AG10803 (cell line): ENCODE measurements at places on chromosomes 13 and 19.
A peak's percentile ranks its signal among the peaks of the same experiment; 100 is the strongest.

DNA sequence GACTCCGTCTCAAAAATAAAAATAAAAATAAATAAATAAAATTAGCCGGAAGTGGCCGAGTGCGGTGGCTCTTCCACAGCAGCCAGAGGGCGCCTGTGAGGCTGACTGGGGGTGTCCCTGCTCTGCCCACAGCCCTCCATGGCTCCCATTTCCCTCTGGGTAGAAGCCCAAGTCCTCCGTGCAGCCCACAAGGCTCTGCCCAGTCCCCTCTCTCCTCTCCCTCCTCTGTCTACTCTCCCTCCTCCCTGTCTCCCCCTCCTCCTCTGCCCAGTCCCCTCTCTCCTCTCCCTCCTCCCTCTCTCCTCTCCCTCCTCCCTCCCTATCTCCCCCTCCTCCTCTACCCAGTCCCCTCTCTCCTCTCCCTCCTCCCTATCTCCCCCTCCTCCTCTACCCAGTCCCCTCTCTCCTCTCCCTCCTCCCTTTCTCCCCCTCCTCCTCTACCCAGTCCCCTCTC, 20.4 kb downstream of the MISP start:
- peak; percentile 60 for DNase-seq

DNA sequence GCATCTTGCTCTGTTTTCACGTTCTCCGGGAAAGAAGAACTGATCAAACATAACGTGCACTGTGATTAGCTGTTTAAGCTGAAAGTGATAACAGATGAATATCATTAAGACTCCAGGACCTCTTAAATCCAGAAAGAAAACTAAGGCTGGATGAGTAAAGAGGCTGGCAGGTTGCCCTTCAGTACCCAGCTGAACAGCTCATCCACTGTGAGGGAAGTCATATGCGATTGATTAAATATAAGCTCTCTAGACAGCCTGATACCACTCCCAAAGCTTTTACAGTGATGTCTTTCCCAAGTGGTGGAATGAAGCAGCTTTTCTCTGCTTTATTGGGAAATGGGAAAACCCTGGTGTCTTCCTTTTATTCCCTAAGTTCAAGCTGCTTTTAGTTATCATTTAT, 116.9 kb downstream of the EFNB2 start:
- peak; percentile 91 for DNase-seq

- DNase-seq = no peak
These were observed 71.9 kb downstream of the DCLK1 start for GRCh38 chr13:36059321-36059720.

DNA sequence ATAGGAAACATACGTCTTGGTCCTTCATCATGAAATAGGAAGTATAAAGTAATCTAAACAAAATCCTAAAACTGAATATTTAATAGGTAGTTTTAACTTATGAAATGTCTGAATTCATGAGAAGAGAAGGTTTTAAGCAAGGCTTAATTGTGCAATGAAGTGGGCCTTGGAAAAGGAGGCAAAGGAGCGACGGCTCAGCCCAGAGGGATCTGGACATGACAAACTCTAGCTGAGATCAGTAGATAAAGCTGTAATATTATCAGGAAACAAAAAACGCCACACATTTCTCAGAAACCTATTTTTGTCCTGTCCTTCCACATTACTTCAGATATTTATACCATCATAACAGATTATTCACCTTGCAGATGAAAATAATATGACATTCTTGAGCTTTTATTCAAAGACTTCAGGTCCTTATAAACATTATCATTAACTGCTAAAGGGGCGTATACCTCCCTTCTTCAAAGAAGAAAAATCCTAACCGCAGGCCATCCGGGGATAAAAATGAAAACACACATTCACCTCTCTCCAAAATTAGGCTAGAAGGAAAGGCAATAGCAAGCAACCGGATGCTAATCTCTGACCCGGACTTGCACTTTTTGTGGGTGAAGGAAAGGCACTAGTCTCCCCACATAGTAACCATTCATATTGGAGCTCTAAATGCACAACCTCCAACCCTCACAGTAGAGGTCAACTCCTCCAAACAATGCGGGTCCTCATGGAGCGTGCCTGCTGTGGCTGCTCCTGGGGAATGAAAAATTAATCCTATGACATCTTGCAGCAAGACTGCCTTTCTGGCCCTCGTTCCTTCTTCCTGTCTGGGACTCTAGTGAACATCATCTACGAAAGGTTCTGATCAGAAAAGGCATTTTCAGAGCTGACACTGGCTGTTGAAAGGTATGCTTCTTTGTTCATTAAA, 108.8 kb downstream of the TBC1D4 start:
- no peak for DNase-seq

DNA sequence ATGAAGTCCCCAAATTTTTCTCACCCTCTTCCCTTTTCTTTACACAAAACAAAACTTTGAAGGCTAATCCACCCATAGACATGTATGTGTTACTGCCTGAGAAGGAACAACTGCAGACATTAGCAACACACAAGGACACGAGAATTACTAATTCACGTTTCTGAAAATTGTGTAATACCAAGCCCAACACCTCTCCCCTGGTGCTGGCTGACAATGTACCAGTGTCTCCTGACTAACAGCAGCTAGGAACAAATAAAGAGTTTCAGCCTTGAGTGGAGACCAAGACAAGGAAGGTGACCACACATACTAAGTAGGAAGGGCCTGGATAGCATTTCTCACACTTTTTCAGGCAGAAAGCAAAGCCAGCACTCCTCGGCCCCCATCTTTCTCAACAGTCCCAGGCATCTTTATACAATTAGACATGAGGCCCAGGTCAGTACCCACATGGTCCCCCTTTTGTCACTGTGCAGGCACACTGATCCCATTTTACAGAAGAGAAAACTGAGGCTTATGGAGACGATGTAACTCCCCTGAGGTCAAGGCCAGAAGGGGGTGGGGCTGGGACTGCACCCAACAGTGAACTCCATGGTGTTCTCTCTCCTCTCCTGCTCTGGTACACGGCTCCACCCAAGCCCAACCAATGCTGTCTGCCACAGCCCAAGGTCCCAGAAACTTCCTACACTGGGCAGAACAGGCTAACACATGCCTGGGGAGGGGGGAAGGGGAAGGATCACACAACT, 8.7 kb downstream of the BRD4 start:
- peak; percentile 76 for DNase-seq

DNA sequence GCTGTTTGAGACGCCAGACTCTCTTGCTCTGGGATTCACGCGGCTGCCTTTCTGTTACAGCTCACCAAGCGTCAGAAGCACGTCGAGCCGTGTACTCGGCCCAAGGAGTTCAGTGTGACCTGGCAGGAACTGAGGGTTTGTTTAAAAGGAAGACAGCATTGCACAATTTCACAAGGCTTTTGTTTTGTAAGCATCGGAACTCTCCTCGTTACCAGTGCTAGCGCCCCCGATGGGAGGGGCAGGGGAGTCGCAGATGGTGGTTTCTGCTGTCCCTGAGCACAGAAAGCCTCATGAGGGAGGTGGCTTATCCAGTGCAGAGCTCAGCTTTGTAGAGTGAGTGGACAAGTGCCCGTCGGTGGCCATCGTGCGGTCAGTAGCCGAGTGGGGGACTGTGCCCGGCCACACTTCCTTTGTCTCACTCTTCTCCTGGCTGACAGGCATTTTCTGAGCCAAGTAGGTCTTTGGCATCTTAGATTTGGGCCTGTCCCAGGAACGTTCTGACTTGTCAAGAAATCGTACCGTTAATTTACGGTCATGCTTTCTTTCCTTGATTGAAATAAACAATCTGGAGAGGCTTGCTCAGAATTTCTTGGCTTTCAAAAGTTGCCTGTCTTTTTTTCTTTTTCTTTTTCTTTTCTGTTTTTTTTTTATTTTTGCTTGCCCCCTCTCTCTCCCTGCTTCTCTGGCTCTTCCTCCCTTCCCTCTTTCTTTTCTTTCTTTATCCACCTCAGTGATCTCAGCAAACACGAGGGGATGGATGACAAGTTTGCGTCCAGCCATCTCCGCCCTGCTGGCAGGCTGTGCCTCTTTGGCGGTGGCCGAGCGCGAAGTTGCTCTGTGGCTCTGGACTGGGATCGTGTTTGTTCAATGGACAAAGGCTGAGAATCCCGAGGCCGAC, 7.7 kb downstream of the KDM4B start:
- DNase-seq = peak; percentile 98

- no peak for DNase-seq
These were observed at the start of gene CABP5 for GRCh38 chr19:48043675-48044258. TSS of gene CABP5 (minus strand) at chr19:48044079. CDS start at chr19:48043922, 157 bp downstream.

DNA sequence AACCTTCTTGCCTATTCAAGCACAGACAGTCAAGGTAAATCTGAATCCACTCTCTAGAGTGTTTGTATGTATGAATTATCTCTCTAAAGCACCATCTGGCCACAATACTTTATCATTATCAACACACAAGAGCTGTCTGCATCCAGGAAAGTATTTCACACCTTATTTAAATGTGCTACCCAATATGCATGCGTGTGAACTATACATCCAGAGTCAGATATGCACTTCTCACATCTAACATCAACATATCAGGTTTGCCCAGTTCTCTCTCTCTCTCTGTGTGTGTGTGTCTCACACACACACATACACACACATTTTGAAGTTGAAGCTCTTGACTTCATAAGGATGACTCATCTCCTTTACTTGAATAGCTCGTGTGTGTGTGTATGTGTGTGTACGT, 697.5 kb upstream of the PCDH20 start:
- DNase-seq = no peak
